ENCODE measurements at places on chromosomes 6 and 20. TPM values are rescaled to one million over a fixed set of nuclear protein-coding genes. Genes with fewer than 3 reads are reported as not detected.
A peak's percentile ranks its signal among the peaks of the same experiment; 100 is the strongest.

- DNase-seq, result no peak
These were observed 101.0 kb upstream of the MAP3K7 start for GRCh38 chr6:90687775-90688380.

- no peak for DNase-seq
These were observed 1.3 kb upstream of the ENPP4 start for GRCh38 chr6:46128476-46128875.

GRCh38 chr6:97819710-97820109 is 536.7 kb upstream of the MMS22L start:
- DNase-seq, result no peak

DNA sequence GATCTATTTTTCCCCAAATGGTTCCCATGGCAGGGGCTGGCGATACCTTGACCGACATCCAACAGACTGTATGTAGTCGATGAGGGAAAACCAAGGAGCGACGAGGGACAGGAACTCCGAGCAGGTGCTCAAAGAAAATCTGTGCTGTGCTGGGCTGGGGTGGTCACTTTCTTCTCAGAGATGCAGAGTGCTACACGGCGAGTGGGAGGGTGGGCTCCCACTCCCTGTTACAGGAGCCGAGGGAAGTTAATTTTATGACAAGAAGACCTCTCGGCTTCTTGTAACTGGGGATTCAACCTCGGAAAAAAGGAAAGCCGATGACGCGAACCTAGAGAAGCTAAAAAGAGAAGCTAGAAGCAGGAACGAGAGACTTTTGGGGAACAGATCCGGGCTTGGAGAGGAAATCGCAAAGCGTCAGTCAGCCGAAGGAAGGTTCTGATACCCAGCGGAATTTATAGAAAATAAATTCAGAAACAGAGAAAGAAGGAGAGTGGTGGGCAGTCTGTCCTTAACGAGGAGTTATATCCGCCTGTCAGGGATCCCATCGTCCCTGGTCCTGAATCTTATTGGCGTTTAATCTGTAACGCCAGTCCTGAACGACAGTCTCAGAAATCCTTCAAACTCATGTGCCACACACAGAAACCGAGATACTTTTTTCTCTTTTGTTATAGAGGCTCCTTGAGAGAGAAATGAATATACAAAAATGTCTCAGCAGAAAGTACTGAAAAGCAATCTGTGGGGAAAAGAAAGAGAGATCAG is 84.6 kb upstream of the ZNF322 start:
- DNase-seq, result peak; percentile 21

DNA sequence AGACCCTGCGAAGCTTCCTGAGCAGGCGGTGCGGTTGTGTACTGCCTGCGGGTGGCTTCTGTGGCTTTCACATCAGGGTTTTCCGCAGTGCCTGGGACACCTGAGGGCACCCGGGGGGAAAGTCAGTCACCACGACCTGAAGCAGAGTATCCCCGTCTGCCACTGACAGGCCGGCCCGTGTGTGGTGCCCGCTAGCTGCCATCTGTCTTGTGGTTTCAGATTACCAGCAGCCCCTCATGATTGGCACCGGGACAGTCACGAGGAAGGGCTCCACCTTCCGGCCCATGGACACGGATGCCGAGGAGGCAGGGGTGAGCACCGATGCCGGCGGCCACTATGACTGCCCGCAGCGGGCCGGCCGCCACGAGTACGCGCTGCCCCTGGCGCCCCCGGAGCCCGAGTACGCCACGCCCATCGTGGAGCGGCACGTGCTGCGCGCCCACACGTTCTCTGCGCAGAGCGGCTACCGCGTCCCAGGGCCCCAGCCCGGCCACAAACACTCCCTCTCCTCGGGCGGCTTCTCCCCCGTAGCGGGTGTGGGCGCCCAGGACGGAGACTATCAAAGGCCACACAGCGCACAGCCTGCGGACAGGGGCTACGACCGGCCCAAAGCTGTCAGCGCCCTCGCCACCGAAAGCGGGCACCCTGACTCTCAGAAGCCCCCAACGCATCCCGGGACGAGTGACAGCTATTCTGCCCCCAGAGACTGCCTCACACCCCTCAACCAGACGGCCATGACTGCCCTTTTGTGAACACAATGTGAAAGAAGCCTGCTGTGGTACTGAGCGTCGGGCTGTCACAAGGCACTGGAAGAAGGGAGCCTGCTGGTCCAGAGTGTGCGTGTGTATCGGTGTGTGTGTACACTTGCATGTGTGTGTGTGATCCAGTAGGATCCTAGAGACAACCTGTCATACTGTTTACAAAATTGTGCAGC is 54.4 kb downstream of the GOPC start:
- no peak for DNase-seq

- no peak for DNase-seq
These were observed 118.9 kb upstream of the CEP162 start for GRCh38 chr6:84346372-84346771.

GRCh38 chr6:122678841-122679240 is 68.6 kb downstream of the PKIB start:
- DNase-seq, result no peak

DNA sequence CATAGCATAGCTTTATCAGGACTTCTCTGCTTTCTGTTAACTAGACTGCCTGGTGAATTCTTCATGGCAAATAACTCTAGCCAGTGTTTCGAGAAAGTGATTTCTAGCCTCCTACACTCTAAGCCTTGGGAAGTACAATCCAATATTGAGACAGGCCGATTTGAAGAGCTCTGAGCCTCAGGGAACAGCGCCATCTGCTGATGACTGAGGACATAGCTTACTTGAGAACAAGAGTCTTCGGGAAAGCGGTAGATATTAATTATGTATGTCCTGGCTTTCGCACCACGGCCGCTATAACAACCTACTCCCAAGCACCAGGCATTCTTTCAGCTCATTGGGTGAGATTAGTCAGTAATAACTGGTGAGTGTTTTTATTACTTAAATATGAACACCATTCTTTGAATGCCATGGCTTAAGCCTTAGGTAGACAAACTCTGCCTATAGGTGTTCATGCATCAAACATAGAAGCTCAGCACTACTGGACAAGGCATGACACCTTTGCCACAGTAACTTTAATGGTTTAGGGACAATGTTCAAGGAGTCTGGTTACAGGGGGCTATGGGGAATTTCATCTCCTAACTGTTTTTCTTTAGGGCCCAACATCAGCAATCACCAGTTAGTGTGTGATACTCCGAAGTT is 518.6 kb downstream of the BMP2 start:
- DNase-seq, result peak; percentile 81

- no peak for DNase-seq
These were observed 111.3 kb downstream of the UBE3D start for GRCh38 chr6:82954356-82954755.

DNA sequence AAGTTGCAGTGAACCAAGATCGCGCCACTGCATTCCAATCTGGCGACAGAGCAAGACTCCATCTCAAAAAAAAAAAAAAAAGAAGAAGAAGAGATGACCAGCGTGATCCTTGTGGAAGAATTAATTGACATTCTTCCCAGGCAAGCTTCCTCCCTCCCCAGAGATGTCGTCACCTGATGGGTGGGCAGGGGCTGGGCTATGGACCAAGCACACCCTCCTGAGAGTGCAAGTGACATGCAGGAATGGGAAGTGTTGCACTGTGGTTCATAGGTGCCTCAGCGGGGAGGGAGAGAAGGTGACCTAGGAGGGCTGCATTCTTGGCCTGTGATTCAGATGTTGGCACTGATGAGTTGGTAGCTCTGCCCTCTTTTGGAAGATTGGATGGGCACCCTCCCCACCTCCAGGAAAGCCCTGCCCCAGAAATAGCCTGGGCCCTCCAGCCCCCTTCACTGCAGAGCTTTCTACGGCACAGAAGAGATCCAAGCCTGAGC is 37.8 kb downstream of the TAF8 start:
- DNase-seq, result peak; percentile 18

DNA sequence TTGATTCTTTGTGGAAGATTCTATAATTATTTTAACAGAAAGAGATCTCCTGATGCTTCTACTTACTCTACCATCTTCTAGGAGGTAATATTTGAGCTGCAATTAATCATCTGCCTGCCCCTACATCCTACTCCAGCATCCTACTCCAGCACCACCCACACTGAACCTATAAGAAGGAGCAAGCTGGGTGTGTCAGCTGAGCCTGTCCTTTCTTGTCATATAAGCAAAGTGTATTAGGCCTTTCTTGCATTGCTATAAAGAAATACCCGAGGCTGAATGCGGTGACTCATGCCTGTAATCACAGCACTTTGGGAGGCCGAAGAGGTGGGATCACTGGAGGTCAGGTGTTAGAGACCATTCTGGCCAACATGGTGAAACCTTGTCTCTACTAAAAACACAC is 84.2 kb upstream of the ARG1 start:
- DNase-seq, result no peak

GRCh38 chr6:27759930-27760329 is 152.3 kb downstream of the OR2B2 start:
- DNase-seq, result no peak

DNA sequence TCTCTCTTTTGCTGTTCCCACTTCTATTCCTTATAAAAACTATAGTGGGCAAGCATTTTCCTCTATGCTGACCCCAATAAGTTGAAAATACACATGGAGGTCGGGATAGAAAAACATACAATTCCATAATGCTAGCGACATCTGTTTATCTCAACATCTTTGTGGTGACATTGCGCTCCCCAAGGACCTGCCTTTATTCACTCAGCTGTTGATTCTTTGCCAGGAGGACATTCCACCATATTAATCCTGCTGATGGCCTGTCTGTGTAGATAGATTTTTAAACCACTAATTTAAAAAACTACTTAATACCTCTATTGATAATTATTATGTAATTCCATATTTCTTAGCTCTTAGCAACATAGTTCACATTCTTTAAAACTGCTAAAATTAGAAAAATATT is 555.3 kb upstream of the MAP3K7 start:
- DNase-seq, result no peak

DNA sequence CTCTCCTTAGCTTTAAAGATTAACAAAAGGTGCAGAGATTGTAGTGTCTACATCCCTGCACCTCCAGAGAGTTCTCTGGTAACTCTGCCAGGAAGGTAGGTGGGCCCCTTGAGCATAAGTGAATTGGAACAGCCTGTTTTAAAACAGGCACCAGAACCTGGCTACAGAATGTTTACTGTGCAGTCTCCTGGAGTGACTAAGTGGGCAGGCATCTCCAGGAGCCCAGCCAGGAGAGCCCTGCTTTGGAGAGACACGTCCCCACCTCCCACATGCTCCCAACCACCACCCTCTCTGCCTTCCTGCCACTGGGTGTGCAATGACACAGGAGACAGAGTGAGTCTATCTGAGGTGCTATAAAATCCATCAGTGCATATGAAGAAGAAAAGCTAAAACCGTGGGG is 110.3 kb upstream of the EYA4 start:
- peak; percentile 65 for DNase-seq

GRCh38 chr6:17361013-17361412 is 32.4 kb upstream of the CAP2 start:
- DNase-seq, result no peak

GRCh38 chr6:98092331-98092730 is 742.0 kb upstream of the POU3F2 start:
- no peak for DNase-seq

- no peak for DNase-seq
These were observed 596.8 kb upstream of the JAG1 start for GRCh38 chr20:11270566-11270965.

DNA sequence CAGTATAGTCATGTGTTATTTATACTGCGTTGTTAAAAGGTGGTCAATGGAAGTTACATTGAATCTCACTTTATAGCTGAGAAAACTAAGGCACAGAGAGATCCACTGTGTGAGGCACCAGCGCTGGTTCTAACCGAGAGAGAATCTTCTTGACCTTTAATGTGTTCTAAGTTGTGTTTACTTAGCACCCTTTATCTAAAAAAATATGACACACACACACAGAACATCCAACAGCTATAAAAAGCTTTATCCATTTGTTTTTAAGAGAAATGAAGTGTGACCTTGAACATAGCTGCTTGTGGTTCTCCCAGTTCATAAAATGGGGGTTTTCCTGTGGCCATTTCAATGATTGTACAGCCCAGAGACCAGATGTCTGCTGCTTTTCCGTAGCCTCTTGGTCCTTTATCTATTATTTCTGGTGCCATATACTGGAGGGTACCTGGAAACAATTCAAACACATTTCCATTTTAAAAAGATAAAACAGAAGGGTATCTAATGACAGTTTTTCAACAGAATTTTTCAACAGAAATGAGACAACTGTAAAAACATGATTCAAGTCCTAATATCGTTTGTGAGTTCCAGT is 54.8 kb upstream of the MAP7 start:
- no peak for DNase-seq

DNA sequence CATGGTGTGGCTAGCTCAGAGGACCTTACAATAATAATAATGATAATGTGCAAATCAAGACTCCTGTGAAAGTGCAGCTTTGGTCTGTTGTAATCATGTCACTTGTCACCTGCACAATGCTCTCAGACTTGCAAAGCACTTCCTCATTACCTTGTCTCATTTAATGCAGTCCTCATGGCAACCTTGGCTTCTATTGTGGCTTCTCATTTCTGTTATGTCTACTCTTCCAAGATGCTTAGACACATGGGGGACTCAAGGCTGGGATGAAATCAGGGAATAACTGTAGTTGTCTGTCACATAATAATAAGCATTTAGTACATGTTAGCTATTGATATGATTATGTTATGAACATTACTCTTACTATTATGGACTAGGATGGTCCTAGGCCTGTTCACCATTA is 484.2 kb downstream of the PTPRT start:
- DNase-seq, result no peak

GRCh38 chr6:82227770-82228169 is 19.8 kb downstream of the IBTK start:
- DNase-seq, result no peak

DNA sequence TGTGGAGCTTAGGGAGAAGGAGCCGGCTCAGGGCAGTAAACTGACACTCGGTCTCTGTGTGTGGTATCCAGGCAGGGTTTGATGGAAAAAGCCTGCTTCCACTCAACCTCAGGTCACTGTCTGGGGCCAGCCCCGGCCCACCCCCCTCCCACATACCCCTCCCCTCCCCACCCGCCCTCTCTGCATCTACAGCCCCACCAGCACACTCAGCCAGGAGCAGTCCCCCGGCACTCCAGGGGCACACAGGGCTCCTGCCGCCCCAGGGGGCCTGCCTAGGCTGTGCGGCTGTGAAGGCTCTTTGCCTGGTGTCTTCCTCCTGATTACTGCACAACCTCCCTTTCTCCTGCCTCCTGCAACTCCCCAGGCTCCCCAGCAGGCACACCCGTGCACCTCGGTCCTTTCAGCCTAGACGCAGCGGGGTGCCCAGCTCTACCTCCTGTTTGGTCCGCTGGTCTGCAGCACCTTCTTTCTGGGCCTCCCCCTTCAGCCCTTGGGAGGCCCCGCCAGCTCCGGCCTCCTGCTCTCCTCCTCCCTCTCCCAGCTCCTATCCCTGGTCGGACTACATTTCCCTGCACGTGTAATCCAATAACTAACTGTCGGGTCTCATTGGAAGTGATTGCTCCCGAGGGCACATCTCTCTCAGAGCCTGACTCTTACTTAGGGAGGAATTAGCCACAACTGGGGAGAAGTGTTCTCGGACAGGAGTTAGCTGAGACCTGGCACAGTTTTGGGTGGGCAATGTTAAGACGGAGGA is 1.3 kb upstream of the FOXF2 start:
- DNase-seq, result no peak

Gene PTK6
- polyA plus RNA-seq, result 2.2 TPM

Gene TAGAP
- not detected for polyA plus RNA-seq

Gene SCRT2
- polyA plus RNA-seq, result not detected

Gene SPATS1
- polyA plus RNA-seq, result not detected

Gene GPR6
- not detected for polyA plus RNA-seq

Gene REM1
- polyA plus RNA-seq, result not detected

Gene MEP1A
- polyA plus RNA-seq, result not detected

Gene HUS1B
- polyA plus RNA-seq, result 0.09 TPM

All from A549 (cell line).